ENCODE measurements at places on chromosomes 6 and 20.
A peak's percentile ranks its signal among the peaks of the same experiment; 100 is the strongest.

- DNase-seq: no peak
Measured at GRCh38 chr6:52641826-52642225, 29.1 kb upstream of the TMEM14A start.

DNA sequence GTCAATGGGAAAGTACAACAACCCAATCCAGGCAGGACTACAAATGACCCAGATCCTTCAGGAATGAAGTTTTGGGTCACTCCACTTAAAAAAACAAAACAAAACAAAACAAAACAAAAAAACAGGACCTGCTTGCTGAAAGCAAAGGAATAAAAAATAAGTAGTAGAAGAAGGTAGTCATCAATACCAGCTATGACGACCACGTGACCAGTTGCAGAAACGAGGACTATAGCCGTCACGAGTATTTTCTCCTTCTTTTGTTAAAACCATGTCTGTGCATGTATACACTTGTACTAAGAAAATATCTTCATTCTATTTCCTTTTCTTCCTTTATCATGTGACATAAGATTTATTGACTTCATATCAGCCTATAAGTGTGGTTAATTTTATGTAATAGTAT is 308.4 kb upstream of the DEFB112 start:
- DNase-seq: no peak

GRCh38 chr6:160974304-160974771 is 17.2 kb upstream of the MAP3K4 start:
- DNase-seq: peak; percentile 61

DNA sequence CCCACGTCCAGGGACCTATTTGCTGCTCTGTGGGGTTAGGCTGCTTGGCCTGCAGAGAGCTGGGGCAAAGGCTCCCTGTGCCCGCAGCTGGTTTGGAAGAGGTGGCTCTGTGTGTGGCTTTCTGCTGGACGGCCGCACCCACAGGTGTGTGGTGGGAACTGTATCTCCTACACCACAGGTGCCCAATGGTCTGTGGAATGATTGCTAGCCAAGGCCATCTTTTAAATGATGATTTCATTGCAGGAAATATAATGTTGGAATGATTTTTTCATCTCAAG is 178.4 kb downstream of the DLL1 start:
- DNase-seq: peak; percentile 5

DNA sequence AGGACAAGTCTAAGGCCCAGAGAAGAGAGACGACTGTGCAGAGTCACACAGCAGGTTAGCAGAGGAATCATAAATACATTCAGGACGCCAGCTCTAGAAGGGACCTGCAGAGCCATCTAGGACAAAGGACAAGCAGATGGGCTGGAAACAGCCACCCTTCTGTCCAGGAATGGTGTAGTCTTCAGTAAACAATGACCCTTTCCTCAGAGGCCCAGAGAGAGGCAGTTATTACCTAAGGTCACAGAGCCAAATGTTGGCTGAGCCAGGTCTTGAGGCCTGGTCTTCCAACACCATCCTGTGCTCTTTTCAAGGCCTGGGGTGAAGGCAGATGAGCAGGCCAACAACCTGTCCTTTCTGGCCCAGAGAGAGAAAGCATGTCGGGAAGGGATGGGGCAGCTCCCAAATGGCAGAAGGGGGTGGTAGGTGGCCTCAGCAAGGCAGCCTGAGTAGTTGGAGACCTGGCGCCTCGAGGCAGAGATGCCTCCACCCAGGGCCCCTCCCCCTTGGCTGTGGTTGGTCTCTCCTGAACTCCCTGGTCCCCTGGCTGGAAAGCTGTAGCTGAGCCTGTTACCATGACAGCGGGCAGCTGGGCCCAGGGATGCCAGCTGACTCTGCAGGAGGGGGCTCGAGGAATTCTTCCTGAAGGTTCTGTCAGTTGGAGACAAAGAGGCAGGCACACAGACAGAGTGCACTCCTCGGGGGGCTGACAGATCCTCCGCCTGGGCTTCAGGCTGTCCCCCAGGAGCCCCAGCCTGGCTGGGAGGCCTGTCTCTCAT is 24.8 kb downstream of the EPB41L1 start:
- no peak for DNase-seq

DNA sequence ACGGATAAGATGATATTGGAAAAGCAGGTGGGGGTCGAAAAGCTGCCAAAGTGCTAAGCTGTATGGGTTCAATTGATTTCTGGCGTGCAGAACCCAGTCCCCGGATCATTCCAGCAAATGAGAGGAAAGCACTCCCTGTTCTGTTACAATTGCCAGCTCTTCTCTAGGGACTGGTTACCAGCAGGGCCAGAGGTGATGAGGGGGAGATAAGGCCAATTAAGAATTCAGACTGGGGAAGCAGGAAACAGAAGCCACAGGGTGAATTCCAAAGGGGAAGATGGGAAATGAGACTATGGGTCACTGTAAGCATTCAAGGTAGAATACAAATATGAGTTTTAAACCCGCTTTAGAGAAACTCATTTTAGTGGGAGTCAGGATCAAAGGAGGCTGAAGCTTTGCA is 349.4 kb upstream of the MAP3K7 start:
- DNase-seq: no peak

DNA sequence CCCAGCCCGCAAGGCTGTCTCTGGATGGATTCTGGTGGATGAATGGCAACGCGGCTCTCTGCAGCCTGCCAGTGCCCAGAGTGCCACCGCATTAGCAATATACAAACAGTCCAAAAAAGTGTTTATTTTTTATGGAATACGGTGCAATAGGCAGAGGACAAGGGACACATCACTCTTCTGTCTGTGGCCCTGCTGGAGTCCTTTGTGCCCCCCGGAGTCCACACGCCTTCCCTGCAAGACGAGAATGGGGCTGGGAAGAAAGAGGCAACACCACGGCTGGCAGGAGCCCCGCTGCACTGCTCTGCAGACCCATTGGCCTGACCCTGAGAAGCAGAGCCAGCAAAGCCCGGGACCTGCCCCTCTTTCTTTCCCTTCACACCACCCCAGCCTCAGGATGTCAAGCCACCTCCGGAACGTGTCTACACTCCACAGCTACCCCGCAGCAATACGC is 196.3 kb downstream of the SYNDIG1 start:
- no peak for DNase-seq

- DNase-seq: no peak
Measured at GRCh38 chr6:64591676-64592036, 956.1 kb downstream of the PHF3 start.

DNA sequence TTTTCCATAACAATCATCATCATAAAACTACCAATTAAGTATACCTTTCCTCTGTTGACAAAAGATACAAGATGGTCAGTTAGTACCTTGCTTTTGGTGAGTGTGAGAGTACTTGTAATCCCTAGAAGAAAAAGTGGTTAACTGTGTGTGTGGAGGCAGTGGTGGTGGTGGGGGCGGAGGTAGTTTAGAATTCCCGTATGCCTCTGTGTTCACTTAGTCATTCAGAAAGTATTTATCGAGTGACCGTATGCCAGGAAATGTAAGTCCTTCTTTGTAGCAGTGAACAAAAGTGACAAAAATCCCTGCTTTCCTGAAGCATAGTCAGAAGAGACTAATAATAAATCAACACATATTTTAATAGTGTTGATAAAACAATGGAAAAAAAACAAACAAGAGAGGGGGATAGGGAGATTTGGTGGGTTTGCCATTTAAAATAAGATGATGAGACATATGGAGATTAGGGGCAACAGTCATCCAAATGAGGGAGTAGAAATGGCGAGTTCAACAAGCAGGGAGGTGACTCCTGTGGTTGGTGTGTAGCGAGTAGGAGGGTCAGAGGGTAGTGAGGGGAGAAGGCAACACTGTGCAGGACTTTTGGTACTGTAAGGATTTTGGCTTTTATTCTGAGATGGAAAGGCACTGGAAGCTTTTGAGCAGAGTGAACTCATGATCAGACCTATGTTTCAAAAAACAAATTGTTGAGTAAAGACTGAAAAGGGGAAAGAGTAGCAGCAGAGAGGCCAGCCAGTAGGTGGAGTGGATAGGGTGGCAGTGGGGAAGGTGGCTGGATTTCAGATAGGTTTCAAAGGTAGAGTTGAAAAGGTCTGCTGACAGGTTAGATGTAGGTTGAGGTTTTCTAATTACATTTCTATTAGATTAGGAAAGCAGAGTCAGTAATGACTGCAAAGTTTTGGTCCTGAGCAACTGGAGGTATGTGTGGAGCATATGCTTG is 40.3 kb upstream of the SIM1 start:
- DNase-seq: peak; percentile 27

DNA sequence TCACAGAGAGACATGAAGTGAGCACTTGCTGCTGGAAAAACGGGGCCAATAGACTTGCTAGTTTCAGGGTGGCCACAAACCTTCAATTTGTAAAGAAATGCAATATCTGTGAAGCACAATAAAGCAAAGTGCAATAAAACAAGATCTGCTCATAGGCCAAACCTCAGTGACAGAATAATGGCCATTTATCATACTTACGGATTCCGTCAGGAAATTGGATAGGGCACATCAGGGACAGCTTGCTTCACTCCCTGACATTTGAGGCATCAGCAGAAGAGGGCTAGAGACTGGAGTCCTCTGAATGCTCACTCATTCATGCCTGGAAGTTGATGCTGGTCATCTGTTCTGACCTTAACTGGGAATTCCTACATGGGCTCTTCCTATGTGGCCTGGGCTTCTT is 165.5 kb upstream of the OPRM1 start:
- DNase-seq: no peak

Measured in heart left ventricle (tissue), 16 donors.